ENCODE measurements at places on chromosomes 13 and 19.

- DNase-seq, result peak; percentile 41
Observed at GRCh38 chr13:86960876-86961275, 710.3 kb upstream of the SLITRK5 start.

- DNase-seq, result no peak
Observed at GRCh38 chr19:10583036-10583776, 3.9 kb downstream of the AP1M2 start.

GRCh38 chr19:1009041-1009980 lies 9.1 kb downstream of the GRIN3B start:
- DNase-seq, result no peak

DNA sequence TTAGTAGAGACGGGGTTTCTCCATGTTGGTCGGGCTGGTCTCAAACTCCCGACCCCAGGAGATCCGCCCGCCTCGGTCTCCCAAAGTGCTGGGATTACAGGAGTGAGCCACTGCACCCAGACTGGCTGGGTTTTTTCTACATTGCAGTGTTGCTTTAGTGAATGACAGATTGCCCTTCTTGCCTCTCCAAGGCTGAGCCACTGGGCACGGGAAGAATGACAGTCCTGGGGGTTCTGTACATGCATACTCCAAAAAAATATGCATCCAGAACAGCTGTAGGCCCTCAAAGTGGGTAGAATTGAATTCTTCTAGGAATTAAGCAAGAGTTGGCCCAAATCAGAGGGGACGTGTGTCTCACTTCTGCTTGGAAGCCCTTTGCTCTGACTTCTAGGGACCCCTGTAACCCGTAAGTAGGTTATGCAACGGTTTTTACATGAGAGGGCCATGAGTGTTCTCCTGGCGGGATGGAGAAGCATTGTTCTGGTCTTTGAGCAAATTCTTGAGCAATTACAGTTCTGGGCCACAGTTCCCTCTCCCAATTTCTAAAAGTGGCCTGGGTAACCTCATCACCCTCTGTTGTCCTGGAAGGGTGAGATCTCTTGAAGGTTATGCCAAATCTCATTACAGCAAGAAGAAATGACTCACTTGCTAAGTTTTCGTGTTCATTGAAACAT lies 3.6 kb downstream of the ACTN4 start:
- DNase-seq, result peak; percentile 97

DNA sequence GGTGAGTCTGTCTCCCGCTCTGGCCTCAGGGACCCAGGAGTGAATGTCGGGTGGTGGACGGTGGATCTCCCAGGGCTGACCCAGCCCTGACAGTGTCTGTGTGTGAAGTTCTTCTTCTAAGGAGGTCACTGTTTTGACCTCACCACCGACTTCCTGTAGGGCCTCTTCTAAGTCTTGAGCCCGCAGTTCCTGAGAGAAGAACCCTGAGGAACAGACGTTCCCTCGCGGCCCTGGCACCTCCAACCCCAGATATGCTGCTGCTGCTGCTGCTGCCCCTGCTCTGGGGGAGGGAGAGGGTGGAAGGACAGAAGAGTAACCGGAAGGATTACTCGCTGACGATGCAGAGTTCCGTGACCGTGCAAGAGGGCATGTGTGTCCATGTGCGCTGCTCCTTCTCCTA lies at the start of gene SIGLEC7:
Gene SIGLEC7, plus strand, starts transcription at position 183 of the 400 bp plus-strand sequence. Its CDS starts 69 bp downstream, at position 252.
- no peak for DNase-seq

- DNase-seq, result no peak
Observed at GRCh38 chr19:15114153-15114540, 6.9 kb downstream of the SYDE1 start.

DNA sequence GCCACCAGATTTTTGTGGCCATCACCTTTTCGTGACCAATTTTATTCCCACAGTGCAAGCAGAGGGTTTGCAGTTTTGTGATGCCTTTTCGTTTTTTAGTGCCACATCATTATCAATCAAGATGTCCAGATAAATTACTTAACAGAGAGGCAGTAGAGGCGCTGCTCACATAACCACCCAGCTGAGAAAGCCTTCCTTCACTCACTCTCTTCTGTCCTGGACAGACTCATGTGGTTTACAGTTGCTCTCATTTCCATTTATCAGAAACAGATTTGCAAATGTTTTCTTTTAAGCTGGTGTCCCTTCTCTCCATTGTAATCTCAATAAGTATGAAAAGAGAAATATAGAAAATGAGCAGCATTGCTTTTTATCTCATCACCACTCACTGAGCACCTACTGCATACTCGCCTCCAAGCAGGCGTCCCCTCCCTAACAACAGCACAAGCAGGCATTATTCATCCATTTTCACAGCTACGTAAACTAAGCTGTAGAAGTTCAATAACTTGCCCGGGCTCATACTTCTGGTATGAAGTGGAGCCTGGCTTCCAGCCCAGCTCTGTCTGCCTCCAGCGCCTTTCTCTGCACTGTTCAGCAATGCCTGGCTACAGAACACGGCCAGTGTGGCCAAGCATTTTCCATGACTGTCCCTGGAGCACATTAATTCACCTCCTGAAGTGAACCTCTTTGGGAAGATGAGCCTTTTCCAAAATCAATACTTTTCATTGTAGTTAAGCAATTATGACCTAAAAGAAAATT lies 34.6 kb upstream of the KATNAL1 start:
- peak; percentile 46 for DNase-seq

- DNase-seq, result no peak
Observed at GRCh38 chr13:112998521-112999280, 29.7 kb downstream of the MCF2L start.

Measured in HS-5 (cell line).